A549 treated with RU486 at 1 μM for 4 hours (cell line): ENCODE measurements at places on chromosomes 1 and 21. TPM values are rescaled to one million over a fixed set of nuclear protein-coding genes. Genes with fewer than 3 reads are reported as not detected.

Gene AVPR1B
- not detected in 5 replicates for total RNA-seq

Gene C1orf185
- total RNA-seq, result not detected in 5 replicates

Gene SNX27
- 6.8 to 10.9 TPM (median 7.5 TPM) in 5 replicates for total RNA-seq

Gene TMEM79
- total RNA-seq, result 5.3 to 8.9 TPM (median 7.7 TPM) in 5 replicates

Gene PRR9
- total RNA-seq, result not detected in 5 replicates

Gene CLCNKB
- total RNA-seq, result 0.07 to 0.08 TPM in 2 of 5 replicates, not detected in the others

Gene C8A
- total RNA-seq, result not detected in 5 replicates

Gene DNAJC8
- total RNA-seq, result 68.0 to 81.7 TPM (median 72.7 TPM) in 5 replicates
